T-helper 9 cell (primary cell): ENCODE measurements at places on chromosomes 1 and 21.

GRCh38 chr21:26783466-26784195 is 61.6 kb downstream of the ADAMTS1 start:
- DNase-seq: no peak

GRCh38 chr1:157153746-157154145 is 15.6 kb upstream of the ETV3 start:
- DNase-seq: no peak

DNA sequence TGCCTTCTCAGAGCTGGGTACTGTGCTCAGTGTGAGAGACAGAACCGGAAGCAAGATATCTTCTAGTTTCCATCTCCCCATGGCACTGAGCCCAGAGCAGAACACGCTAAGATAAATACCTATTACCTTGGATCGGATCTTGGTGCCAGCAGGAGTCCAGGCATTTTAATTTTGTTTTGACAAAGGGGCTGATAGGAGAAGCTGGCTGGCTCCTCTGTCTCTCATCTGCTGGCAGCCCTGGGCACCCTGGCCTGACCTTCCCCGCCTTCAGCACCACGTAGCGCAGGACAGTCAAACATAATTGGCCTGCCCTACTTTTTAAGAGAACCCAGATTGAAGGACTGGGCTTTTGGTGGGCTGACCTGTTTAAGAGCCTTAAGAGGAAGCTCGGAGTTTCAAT is 160.7 kb upstream of the KLHDC7A start:
- DNase-seq: no peak

GRCh38 chr1:33330361-33330890 is 9.5 kb upstream of the A3GALT2 start:
- DNase-seq: no peak

- no peak for DNase-seq
Observed at GRCh38 chr1:32705516-32705915, 2.9 kb upstream of the SYNC start.

- DNase-seq: no peak
Observed at GRCh38 chr1:90713741-90714509, 3.2 kb downstream of the BARHL2 start.

- DNase-seq: no peak
Observed at GRCh38 chr1:61141288-61142042, 59.1 kb downstream of the NFIA start.
